Cardiac septum (tissue), 1 donor: ENCODE measurements at places on chromosomes 2 and 18. TPM values are rescaled to one million over a fixed set of nuclear protein-coding genes. Genes with fewer than 3 reads are reported as not detected.

Gene MSTN
- 1.1 TPM for total RNA-seq

Gene TACR1
- not detected for total RNA-seq

Gene GATA6
- total RNA-seq, result 76.2 TPM

Gene COX5B
- 992 TPM for total RNA-seq

Gene TNFRSF11A
- 1.0 TPM for total RNA-seq

Gene SELENOI
- total RNA-seq, result 14.5 TPM

Gene TMEM150A
- total RNA-seq, result 11.4 TPM

Gene TTN
- total RNA-seq, result 4,176 TPM

Gene FKBP1B
- 2.0 TPM for total RNA-seq

Gene OSR1
- 1.4 TPM for total RNA-seq

Gene OR6B2
- total RNA-seq, result not detected

- no peak for DNase-seq
These were observed 29.9 kb upstream of the MMADHC start for GRCh38 chr2:149617476-149617875.

DNA sequence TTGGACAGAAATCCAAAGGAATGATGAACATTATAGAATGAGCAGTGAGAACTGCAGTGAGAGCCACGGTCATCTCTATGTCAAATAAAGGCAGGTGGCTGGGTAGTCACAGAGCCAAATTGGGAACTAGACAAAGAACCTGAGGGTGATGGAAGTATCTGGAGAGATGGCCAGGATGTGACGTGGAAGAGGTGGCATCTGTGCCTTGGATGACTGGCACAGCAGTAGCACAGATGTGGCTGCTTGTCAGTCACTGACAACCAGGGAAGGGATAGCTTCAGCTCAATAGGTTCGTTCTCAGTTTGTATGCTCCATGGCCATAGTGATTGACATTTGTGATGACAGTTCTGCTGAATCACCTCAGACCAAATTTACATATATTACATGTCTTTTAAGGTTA, 172.3 kb downstream of the PARD3B start:
- DNase-seq, result no peak

DNA sequence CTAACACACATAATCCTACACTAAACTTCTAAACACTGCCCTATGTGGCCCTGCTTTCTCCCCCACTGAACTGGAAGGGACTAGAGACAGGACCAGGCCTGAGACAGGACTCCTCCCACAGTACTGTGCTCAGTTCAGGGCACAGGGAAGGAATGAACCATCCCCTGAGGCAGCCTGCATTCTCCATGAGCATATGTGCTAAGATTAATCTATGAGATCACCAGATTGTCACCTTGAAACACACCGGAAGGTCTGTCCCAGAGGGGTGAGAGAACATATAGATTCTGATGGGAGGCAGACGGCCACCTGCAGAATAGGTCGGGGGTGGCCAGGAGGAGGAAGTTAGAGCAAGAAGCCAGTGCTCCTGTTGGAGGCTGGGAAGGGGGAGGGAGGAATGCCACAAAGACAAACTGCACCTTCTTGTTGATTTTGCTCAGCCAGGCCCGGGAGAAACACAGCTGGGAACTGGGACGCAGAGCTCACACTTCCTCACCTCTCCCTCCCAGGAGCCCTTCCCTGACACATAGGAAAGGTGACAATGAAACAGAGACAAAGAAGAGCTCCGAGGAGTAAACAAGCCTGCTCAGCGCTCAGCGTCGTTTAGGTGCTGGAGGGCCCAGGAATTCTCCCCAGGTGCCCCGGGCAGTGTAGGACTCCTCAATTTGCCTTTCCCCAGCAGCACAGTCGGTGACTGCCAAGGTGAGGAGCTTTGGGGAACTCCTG, 52.1 kb downstream of the ZBTB7C start:
- peak; percentile 51 for DNase-seq

DNA sequence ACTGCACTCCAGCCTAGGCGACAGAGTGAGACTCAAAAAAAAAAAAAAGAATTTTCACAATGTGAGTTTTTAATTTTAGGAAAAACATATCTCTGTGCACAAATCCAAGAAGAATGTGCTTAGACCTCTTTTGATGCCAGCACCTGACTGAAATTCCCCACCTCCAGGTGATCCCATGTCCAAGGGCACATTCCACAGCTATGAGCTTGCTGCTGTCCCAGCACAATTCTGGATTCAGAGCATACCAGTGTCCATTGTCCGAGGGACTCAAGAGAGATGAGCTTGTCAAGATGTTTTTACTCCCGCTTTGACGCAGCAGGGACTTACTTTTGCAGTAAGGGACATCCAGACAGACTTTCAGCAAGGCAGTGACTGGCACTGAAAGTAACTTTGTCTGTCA, 489.1 kb upstream of the ACVR2A start:
- no peak for DNase-seq

DNA sequence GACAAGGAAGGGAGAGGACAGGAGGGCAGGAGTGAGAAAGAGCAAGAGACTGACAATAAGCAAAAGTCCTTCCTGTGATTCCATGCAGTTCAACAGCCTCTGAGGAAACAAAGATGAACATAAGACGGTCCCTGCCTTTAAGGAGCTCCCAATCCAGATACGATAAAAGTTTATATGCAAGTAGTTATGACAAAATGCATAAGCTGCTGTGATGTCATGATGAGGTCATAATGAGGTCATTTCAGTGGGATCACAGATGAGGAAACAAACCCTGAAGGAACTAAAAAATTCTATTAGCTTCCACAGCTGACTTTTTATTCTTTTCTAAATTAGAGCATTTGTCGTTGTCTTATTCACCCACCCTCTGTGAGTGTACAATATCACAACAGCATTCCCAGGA, 458.5 kb upstream of the ACVR2A start:
- no peak for DNase-seq

DNA sequence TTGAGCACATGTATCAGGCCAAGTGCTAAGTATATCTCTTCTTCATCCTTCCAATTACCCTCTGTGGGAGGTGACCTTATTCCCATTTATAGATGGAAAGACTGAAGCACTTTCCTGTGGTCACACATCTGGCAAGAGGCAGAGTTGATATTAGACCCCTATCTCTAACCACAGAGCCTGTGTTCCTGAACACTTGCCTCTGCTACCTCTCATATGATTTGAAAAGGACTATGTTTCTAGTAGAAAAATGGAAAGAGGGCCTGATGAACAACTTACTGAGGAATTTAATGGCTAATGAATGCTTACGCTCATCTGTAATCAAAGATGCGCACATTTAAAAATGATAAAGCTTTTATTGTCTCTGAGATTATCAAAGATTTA, 46.2 kb upstream of the DYNC2LI1 start:
- DNase-seq, result no peak

GRCh38 chr18:34339155-34339554, 114.4 kb upstream of the NOL4 start:
- DNase-seq, result no peak

DNA sequence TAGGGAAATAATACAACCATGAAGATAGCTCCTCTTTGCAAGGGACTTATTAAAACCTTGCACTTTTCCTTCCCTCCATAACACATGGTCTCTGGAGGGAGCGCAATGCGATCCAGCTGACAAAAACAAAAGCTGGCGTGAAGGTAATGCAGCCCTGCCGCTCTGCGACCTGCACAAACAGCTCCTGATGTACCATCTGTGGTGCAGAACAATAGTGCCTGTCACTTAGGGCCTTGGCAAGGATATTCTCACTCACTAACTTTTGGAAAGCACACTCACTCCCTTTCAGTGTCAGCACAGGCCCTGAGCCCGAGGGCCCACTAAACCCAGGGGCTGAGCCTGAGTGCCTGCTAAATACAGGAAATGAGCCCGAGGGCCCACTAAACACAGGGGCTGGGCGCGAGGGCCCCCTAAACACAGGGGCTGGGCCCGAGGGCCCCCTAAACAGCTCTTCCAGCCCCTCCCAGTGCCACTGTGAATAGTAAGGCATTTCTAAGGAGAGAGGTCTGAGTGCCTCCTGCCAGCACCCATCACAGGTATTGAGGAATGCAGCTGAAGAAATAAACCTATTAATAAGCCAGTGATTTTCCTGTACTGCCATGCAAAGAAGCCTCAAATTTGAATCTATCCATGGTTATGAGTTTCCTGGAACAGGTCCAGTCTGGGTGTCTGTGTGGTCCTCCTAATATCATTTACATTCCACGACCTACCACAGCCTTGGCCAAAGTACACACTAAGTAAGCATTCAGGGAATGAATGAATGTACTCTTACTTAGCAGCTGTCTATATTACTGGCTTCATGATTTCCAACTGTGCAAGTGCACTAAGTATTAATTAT, 9.3 kb downstream of the L3MBTL4 start:
- DNase-seq, result no peak

DNA sequence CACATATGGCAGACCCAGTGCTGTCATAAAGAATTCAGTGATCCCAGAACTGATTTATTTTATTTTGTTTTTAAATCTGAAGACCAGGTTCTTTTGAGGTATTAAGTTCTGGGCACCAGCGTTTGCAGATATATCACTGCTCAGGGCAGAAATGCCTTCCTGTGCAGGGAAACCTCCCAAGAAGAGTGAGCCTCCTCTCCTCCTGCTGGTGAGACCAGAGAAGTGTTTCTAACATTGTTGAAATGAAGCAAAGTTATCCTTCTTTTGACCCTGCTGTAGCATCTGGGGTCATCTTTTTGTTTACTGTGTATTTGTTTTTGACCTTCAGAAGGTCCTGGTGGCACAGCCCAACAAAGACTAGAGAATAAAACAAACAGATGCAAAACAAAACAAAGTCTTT, 94.0 kb downstream of the AQP4 start:
- DNase-seq, result no peak

GRCh38 chr2:5377323-5377722, 314.9 kb upstream of the SOX11 start:
- DNase-seq, result no peak

- DNase-seq, result no peak
These were observed 66.1 kb upstream of the ATP8B1 start for GRCh38 chr18:57869221-57869620.

DNA sequence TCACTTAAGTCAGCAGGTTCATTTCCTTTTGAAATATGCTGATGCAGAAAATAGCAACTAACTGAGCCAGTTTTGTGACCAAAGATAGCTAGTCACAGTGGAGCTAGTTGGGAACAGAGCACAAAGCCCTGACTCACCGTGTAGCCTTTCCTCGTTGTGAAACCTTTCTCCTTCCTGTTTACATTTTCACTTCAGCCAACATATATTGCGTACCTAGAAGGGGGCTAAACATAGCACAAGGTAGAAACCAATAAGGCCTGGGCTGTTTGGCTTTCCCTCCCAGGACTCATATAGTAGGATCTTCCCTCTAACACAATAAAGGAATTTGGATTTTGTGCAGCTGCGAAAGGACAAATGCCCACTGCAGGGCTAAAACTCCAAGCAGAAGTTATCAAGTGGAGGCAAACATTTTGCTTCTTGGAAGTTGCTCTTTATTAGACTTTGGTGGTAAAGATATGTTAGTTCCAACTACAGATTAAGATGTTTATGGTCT, 24.5 kb upstream of the LPIN2 start:
- no peak for DNase-seq

DNA sequence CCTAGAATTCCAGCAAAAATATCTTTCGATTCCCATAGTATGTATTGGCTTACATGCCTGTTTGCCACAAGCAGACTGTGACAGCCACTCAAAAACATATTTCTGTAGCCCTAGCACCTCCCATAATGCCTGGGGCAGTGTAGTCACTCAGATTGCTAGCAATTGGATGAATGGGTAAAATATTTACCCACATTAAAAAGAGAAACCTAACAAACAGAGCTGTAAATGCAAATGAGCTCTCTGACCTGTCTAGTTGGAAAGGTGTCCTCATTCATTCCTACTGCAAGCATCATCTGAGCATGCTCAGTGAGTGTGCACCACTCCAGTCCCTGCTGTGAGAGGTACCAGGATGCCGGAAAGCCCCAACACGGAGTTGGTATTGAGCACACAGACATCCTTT, 234.0 kb upstream of the RAB12 start:
- no peak for DNase-seq

GRCh38 chr2:238027591-238028415, 33.0 kb upstream of the SCLY start:
- no peak for DNase-seq

DNA sequence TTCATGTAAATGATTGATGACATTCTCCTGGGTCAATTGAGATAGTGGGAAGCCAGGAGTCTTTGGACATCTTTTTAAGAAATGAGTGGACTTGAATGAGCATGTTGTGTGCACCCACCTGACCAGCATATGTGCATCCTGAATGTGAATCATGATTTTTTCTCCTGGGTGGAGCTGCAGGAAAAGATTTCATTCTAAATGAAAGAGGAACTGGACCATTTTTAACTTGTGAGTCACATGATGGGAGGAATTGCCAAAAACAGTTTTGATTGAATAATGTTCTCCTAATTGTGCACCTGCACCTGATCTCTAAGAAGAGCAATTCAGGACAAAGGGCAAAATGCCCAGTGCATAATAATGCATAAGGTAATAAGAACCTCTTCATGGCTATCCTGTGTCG, 32.3 kb downstream of the COPS8 start:
- DNase-seq, result no peak

GRCh38 chr2:236603361-236604015, 33.9 kb downstream of the ACKR3 start:
- DNase-seq, result no peak

GRCh38 chr2:131535526-131535925, 7.8 kb downstream of the CCDC74A start:
- DNase-seq, result no peak

GRCh38 chr18:46574000-46574742, 82.8 kb downstream of the LOXHD1 start:
- no peak for DNase-seq

- DNase-seq, result no peak
These were observed 76.9 kb downstream of the MYO1B start for GRCh38 chr2:191321861-191322662.
